ENCODE measurements at places on chromosomes 5 and 9.

DNA sequence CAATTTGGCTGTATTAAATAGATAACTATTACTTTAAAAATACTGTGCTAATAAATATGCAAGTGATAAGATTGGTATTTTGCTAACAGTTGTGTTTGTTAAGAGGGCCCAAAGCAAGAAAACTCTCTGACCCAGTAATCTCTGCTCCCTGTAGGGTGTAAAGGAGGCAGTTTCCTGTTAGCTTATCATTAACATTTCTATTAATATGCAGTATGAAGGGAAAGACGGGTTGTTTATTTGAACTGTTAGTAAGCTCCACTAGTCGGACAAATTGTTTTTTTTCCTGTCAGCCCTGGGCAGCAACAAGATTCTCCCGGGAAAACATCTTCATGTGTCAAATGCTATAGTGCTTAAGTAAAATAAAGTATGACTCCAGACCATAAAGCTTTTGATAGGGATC lies 35.6 kb downstream of the ERP44 start:
- no peak for DNase-seq

GRCh38 chr5:92605591-92605990 lies 975.4 kb downstream of the NR2F1-AS1 start:
- DNase-seq = no peak

GRCh38 chr5:76199336-76200318 lies 116.4 kb downstream of the SV2C start:
- no peak for DNase-seq

- no peak for DNase-seq
These were observed 884.9 kb upstream of the WWC1 start for GRCh38 chr5:167406513-167406912.

DNA sequence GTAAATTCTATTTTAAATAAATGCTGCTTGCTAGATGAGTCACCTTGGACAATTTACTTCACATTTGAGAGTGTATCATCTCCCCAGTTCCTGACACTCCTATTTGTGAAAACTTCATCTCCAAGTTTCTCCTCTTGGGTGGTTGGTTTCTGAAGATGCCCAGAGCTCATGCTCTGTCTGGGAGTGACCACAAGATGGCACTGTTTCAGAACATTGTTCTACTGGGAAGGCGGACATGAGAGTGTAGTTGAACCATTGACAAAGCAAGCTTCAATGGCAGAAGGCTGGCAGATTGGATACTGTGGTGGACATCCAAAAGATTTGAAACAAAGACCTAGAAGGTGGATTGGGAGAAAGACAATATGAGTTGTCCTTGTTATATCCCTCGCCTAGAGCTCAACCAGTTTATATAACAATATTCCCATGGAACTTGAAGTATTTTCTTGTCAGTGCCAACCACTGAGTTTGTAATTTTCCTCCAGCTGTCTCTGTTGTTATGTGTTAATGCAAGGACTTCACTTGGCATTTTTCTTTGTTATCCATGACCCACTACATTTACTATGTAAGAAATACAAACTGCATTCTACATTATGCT lies 234.3 kb upstream of the ANKH start:
- DNase-seq = no peak

- DNase-seq = no peak
These were observed 452.8 kb downstream of the IRX1 start for GRCh38 chr5:4048398-4048797.

DNA sequence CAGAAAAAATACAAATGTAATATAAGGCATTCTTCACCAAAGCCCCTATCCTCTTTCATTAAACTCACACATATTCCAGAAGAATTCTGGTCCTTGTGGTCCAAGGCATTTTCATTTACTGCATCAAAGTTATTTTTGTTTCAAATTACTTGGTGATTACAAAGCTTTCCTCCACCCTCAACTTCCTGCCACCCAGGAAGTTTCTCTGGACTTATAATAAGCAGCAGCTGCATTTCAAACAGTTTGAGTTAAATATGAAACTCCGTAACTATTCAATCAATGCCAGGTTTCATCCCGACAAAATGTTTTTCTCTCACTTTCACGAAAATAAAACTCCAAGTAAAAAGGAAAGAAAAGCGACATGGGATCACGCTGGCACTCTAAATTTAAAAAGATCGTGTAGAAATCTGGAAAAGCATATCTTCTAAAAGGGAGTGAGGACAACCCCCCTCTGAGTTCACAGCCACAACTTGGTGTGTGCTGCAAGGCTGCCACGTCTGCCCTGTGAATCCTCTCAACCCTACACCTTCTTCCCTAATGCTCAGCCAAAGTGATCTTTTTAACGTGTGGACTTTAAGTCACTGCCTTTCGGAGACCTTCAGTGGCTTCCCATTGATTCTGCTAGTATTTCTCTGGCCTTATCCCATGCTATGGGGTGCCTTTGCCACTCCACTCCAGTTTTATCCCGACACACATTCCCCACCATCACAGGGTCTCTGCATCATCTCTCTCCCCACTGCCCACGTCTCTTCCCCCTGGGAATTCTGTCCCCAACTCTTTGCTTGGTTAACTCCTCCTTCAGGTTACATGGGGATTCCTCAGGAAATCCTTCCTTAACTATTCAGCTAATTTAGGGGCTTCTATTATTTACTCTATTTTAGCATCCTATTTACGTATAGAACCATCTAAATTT lies 91.1 kb upstream of the CER1 start:
- DNase-seq = no peak

DNA sequence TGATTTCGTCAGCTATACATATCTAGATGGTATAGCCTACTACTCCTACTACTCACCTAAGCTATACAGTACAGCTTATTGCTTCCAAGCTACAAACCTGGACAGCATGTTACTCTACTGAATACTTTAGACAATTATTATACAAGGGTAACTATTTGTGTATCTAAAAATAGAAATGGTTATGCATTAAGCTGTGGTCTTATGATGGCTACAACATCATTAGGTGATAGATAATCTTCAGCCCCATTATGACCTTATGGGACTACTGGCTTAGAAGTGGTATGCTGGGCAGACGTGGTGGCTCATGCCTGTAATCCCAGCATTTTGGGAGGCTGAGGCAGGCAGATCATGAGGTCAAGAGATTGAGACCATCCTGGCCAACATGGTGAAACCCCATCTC lies 40.2 kb downstream of the CERT1 start:
- no peak for DNase-seq

DNA sequence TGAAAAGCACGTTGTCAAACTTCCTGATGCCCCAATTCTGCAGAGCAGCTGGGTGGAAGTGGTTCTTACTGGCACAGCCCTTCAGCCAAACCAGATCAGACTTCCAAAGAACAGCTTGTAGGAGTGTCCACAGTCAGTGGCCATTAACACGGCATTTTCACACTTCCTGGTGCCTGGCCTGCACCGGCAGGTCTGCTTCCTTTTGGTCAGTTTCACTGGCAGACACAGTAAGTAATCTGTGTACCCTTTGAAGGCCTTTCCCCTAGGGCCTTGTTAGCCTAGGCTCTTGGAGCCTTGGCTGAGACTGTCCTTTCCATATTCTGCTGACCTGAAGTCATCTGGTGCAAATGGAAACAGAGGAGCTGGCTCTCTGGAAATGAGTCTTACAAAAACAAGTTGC lies 297.5 kb upstream of the TNC start:
- no peak for DNase-seq

GRCh38 chr5:170704417-170705192 lies 78.9 kb upstream of the GABRP start:
- no peak for DNase-seq

DNA sequence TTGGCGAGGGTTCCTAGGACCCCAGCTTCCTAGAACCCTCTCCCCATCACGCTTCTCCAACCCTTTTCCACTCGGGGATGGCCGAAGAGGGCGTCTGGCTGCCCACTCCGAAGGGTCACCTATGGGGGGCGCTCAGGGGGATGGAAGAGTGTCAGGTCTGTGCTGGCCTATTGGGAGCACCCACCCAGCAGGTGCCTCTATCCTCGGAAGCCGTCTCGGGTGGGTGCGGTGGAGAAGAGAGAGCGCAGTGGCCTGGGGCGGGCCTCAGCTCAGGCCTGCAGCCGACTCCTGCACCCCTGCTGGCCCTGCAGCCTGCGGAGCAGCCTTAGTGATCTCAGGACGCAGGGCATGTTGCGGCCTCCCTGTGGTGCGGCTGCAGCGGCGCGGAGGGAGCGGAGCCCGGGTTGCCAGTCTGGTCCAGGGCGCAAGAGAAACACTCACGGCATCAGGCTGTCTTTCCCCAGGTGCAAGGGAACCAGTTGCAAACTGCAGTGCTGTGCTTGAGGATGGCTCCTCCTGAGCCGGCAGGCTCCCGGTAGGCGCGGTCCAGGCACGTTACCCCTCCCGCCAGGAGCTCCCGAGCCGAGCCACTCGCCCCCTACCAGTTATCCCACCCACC lies 1.5 kb upstream of the IRX2 start:
- DNase-seq = no peak

GRCh38 chr5:174187481-174187880 lies 142.0 kb downstream of the NSG2 start:
- DNase-seq = no peak

- no peak for DNase-seq
These were observed 211.5 kb upstream of the TAS2R1 start for GRCh38 chr5:9841516-9842170.

GRCh38 chr5:174448041-174448440 lies 276.3 kb upstream of the MSX2 start:
- no peak for DNase-seq

- no peak for DNase-seq
These were observed 61.6 kb downstream of the C9orf152 start for GRCh38 chr9:110146373-110146772.

DNA sequence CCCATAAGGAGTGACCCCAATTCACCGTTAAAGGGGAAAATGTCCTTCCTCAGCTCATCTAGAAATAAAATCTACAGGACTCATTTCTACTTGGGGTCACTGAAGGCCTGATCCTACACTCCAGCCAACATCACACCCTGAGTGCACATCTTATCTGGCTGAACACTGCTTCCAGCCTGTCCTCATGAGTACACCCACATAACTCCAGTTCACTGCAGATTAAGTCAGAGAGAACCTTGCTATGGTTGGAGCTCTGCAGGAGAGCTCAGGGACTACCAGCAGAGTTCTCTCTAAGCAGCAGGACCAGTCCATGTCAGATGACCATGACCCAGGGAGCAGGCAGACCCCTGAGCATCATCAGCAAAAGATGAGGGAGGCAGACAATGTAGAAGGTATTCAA lies 126.9 kb upstream of the MAP3K1 start:
- DNase-seq = no peak

- DNase-seq = peak; percentile 29
These were observed 223 bp downstream of the NR3C1 start for GRCh38 chr5:143403334-143403592.

DNA sequence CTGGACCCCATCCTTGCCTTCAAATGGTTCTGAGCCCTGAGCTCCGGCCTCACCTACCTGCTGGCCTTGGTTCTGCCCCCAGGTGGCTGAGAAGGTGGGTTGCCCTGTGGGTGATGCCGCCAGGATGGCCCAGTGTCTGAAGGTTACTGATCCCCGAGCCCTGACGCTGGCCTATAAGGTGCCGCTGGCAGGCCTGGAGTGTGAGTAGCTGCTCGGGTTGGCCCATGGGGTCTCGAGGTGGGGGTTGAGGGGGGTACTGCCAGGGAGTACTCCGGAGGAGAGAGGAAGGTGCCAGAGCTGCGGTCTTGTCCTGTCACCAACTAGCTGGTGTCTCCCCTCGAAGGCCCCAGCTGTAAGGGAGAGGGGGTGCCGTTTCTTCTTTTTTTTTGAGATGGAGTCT lies 5.2 kb downstream of the CEL start:
- DNase-seq = no peak

DNA sequence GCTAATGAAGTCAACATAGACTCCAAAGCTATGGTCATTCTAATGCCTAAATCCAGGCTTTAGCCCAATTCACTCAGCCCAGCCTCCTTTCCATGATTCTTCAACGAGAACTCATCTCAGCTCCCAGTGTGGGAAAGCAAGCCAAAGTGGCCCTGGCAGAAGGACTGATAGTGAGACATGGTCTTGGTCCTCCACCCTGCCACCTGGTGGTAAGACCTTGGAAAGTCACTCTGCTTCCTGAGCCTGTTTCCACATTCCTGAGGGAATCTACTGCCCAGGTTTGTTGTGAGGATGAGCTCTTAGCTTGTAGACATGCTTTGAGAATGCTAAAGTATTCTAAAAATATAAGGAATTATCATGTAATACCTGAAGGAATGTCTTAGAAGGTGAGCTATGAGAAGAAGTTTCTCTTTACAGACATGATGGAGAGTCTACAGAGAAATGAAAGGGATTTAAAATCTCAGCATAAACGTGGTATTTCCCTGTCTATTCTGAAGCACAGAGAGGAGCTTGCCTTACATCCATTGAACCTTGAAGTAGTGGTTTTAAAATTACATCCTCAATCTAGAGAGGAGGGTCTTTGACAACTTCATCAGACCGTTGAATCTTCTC lies 173.5 kb downstream of the TRIM32 start:
- no peak for DNase-seq

GRCh38 chr5:40165789-40166728 lies 513.7 kb upstream of the PTGER4 start:
- DNase-seq = no peak

- DNase-seq = no peak
These were observed 101.8 kb downstream of the EHMT1 start for GRCh38 chr9:137720571-137721110.

DNA sequence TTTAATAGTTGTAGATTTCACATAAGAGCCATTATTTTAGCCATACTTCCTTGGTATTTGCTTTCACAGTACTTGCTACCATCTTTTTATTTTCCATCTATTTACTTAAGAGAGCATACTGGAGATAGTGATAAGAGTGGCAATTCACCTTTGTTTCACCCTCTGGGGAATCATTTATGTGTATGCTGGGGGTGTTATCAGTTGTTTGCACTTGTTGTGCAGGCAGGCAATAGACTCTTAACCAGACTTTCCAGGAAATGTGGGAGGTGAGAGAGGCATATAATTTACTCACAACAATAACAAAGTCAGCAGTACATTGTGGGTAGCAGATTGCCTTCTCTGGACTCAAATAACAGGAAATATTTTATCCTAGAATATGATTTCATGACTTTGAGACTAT lies 1018.3 kb downstream of the CDH12 start:
- DNase-seq = no peak

GRCh38 chr9:131042666-131043065 lies 33.7 kb downstream of the LAMC3 start:
- DNase-seq = no peak

DNA sequence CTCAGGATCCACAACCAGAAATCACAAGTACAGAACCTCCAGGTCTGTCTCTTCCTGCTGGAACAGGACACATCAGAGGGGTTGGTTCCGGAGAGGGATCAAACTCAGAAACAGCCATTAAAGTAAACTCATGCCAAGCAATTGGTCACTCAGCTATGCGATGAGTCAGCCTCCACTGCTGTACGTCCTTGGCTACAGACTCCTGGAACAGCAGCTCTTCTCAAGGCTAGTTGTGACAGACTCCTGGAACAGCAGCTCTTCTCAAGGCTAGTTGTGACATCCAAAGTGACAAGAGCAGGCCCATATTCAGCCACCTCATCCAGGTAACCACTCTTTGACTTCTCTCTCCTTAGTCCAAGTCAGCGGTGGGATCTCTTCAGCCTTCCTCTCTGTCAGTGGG lies at the start of gene SPINK13:
Gene SPINK13 (plus strand): TSS at position 229 of the 400 bp plus-strand sequence. CDS start 1,279 bp downstream, outside the sequence.
- no peak for DNase-seq

DNA sequence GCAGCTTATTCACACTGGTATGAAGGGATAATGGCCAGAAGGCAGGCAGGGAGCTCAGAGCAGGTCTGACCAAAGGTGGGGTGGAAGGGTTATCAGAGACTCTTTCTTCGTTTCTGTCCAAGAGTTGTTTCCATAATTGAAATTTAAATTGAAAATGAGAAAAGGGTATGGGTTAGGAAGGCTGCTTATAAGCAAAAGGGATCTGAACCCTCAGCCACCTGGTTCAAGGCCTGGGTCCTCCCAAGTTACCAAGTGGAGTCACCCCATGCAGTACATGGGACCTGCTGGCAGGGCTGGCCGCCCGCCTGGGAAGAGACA lies 17.8 kb downstream of the EEIG1 start:
- DNase-seq = no peak

Data from GF-D8 (cell line).